Activated naive CD4-positive, alpha-beta T cell (primary cell): ENCODE measurements at places on chromosomes 2 and 18.

GRCh38 chr2:42084231-42084671, 36.4 kb downstream of the PKDCC start:
- DNase-seq, result no peak

DNA sequence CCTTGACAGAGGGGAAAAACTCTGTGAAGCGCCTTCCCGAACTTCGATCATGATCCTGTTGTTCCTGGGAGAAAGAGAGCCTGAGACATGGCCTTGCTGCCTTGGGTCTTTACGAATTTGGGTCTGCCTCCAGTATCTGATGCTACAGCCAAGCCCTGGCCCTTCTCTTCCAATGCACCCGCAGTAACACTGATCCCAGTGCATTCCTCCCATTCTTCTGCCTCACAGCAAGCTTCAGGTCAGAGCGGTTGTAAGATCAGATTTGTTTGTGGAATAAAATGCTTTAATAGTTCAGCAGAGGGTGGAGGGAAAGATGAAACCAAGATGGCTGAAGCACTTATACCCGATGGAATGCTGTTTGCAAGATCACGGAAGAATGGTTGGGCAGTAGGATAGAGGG, 196.7 kb upstream of the SIX2 start:
- DNase-seq, result no peak

DNA sequence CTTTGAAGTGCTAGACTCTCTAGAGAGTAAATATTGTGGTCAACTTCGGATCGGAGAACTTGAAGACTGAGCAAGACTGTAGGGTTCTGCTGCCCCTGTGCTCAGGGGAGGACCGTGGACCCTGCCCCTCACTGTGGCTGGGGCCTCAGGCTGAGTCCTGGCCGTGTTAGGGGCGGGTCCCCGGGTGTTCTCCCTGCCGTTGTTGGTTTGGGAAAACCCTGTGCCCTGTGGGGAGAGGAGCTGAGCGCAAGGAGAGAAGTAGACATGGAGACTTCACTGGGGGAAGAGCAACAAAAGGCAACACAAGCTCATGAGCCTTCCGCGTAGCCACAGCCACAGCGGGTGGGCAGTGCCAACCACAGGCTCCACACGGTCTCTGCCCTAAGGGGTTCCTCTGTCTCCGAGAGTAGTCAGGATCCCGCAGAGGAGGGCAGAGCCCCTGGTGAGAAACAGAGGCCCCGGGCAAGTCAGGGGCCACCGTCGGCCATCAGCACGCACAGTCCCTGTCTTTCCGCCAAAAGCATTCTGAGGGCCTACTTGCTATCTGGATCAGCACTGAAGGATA, 53.1 kb downstream of the NTSR2 start:
- no peak for DNase-seq

DNA sequence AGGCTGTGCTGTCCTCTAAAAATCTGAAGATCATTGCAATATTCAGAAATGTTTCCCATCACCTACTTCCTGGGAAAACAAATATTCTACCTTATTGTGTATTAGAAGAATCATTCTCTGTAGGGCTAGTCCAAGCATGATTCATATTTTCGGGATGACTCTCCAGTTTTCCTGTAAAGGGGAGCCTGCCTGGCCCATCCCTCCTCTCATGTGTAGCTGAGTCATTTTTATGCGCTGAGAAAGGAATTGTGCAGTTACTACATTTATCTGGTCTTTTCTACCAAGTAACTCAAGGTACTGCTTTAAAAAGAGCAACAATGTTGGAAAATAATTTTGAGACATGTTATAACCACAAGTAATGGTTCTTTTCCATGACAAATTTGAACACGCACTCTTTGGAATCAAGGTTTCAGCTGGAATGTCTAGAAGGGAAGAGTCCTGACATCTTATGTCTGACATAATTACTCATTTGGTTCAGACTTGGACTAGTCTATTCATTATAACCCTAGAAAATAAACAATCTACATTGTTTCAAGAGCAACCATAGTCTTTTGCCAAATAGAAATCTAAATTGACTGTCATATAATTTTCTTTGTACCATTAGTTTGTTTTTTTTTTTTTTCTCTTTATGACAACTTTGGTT, 6.6 kb downstream of the DSG3 start:
- no peak for DNase-seq

DNA sequence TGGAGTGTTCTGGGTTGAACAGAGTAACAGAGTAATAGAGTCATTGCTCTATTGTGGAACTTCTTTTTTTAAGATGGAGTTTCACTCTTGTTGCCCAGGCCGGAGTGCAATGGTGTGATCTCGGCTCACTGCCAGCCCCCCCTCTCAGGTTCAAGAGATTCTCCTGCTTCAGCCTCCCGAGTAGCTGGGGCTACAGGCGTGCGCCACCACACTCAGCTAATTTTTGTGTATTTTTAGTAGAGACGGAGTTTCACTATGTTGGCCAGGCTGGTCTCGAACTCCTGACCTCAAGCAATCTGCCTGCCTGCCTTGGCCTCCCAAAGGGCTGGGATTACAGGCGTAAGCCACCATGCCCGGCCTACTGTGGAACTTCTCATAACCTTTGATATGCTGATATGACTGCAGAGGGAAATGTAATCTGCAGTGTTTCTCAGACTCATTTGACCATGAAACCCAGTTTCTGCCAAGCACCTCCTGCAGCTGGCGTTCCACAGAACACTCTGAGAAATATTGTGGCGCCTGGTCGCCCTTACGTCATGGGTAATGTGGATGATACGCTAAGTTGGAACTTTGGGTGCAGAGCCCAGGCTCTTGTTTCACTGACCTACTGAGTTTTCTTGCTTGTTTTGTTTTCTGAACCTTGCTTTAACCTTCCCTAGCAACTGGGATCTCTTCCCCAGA, 213.8 kb downstream of the BCL2 start:
- no peak for DNase-seq

DNA sequence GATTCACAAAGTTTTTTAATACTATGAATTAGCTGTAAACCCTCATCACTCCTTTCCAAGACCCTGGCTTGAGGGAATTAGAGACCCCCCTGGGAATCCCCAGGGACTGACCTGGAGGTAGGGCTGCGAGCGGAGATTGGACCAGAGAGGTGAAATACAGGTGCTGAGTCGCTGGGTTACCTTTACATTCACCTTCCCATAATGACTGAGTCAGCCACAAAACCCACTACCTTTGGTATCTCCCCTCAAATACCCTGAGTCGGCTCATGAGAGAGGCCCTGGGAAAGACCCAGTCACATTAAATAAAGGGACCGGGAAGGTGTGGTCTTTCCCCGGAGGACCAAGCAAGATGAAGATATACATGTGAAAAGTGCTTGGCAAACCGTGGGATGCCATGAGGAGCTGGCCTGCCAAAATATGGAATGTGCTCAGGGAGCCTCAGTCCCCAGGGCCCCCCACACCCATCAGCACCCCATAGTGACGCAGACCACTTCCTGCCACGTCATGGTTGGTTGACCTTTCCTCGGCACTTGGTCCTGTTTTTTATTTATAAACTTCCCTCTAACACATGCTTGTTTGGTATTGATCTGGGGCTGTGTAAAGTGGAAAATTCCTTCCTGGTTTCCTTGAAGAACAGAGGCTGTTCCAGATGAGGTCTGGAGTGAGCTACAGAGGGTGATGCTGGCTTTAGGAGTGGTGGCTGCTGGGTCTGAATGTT, 51.4 kb downstream of the IL1RL2 start:
- no peak for DNase-seq

DNA sequence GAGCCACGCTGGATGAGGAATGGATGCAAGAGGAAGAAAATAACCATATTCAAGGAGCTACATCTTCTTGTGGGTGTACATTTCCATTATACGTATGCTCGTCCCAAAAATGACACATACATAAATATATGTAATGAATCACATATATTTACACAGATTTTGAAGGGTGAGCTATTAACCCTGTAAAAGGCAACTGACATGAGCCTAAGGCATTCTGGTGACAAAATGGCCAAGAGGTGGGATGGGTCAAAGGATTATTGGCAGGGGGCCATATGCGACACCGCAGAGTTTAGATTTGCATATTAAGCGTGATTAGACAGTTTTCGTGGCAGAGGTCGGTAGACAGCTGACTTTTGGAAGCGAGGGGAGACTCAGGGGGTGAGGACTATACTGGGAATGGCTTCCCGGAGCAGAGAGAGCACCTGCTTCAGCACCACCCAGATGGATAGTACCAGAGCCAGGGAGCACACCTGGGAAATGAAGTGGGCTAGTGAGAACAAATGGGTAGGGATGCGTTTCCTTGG, 431 bp upstream of the CNRIP1 start:
- no peak for DNase-seq

DNA sequence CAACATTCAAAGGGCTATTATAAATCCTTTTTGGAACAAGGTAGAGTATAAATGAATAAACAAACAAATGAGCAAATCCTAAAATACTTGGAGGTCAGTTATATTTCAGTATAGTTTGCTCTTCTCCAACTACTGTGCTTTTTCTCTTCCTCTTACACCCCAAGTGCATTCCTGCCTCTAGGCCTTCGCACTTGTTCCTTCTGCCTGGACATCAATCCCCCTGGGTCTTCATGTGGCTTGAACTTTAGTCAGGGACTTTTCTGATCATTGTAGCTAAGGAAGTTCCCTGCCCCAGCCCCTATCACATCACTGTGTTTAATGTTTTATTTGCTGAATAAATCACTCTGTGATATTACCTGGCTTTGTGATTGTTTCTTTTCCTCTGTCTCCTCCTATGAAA, 418.2 kb upstream of the HNRNPA3 start:
- DNase-seq, result no peak

- DNase-seq, result no peak
Observed at GRCh38 chr2:215619022-215619958, 183.4 kb upstream of the FN1 start.

DNA sequence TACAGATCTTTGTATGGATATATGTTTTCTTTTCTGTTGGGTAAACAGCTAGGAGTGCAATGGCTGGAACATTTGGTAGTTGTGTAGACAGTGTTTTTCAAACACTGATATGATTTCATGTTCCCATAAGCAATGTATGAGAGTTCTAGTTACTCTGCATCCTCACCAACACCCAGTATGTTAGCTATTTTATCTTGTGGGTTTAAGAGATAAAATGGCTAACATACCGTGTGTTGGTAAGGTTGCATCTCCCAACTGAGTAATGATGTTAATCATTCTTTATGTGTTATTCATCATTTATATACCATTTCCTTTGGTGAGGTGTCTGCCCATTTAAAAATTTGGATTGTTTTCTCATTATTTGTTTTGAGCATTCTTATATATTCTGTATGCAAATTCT, 65.7 kb downstream of the LYPD6B start:
- DNase-seq, result no peak

DNA sequence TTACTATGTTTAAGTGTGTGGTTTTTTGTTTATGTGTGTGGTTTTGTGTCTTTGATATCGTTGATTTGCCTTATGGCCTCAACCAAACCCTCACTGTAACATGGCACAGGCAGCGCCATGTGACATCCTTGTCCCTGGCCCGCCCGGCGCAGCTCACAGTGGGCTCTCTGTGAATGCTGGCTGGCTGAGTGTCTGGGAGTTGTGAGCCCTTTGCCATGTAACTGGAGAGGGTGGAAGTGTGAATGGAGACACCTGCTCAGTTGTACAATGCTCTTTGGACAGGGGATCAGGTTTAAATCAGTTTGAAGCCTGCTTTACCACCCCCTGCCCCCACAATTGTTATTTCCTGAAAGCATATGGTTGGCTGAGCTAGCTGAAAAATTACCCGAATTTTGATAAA, 41.8 kb downstream of the TCF7L1 start:
- no peak for DNase-seq

DNA sequence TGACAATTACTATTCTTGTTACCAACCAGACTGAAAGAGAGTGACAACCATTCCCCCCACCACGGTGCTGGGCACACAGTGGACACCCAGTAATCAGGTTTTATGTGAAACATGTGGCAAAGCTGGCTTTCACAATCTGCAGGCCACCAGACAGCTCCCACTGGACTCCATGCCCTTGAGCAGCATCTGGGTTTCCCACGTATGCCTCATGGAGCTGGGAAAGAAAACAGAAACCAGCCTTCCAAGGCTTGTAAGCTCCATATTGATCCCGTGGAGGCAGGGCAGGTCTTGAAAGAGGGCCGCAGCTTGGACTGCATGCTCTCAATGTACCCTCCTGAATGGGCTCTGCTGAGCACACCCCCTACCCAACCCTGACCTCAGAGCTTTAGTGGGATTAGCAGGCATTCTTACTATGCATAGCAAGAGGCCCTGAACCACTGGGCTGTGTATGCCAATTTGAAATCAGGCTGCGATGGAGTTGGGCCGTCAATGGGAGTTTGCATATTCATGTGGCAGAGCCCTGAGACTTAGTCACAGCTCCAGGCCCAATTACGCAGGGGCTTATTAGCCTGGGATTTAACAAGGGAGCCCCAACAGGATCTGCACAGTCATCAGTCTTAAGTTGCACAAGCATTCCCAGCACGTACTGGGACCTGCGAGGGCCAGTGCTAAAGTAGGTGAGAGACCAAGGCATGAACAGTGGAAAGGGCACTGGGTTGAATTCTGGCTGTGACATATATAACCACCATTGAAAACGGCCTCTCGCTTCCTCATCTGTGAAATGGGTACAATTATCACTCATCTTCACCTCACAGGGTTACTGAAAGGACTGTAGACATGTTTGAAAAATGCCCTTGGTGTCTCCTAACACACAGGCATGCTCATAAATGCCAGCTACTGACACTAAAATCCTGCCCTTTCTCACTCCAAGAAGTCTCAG, 10.5 kb downstream of the C1QL2 start:
- DNase-seq, result no peak

GRCh38 chr2:65313126-65313953, 85.7 kb downstream of the ACTR2 start:
- no peak for DNase-seq
